Endodermal cell (in vitro differentiated cells): ENCODE measurements at places on chromosomes 1 and 21. TPM values are rescaled to one million over a fixed set of nuclear protein-coding genes. Genes with fewer than 3 reads are reported as not detected.

- no peak overlapping the region for H3K4me3 ChIP-seq
- H3K4me1 ChIP-seq: peaks cover 17% of the 10 kb centered on the region
- H3K36me3 ChIP-seq: peaks cover 5% of the 10 kb centered on the region
- H3K27ac ChIP-seq: no peak overlapping the region
These were observed 12.3 kb downstream of the AHDC1 start for GRCh38 chr1:27591622-27592021.

GRCh38 chr1:192485692-192486436 lies 89.7 kb upstream of the RGS1 start:
- no peak overlapping the region for H3K4me3 ChIP-seq
- no peak for DNase-seq
- H3K4me1 ChIP-seq: no peaks in the 10 kb centered on the region
- no peaks in the 10 kb centered on the region for H3K27me3 ChIP-seq

DNA sequence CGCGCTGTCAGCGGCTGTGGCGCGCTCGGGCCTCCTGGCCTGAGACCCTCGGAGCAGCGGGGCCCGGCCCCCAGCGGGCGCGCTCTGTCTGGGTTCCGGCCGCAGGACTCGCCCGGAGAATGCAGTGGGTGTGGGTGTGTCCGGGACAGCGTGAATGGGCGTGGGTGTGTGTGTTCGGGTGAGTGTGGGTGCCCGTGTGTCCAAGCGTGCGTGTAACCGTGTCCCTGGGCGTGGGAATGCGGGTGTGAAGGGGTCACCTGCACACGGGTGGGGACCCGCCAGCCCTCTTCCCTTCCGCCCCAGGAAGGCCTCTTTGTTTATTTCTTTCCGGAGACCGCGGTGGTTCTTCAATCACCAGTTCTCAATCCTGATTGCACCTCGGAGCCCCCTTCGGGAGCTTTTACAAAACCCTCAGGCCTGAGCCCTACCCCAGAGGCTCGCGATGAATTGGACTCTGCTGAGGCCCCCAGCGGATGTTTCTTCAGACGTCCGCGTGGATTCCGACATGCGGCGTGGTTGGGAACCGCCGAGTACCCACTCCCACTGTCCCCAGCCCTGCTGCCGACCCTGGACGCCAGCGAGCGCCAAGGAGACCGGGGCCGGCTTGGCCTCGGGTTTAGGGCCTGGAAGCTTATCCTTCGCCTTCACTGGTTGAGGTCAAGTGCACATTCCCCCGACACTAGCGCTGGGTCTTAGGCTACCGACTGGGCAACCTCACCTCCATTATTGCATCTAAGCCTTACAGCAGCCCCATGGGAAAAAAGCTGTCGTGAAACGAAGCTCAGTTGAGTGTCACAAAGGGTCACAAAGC lies 19.3 kb downstream of the SERTAD4 start:
- H3K27ac ChIP-seq: peak overlapping the region; percentile 62
- no peaks in the 10 kb centered on the region for H3K36me3 ChIP-seq
- H3K27me3 ChIP-seq: peaks cover 34% of the 10 kb centered on the region
- peak; percentile 83 for DNase-seq

- no peaks in the 10 kb centered on the region for H3K4me1 ChIP-seq
- no peaks in the 10 kb centered on the region for H3K27me3 ChIP-seq
- H3K4me3 ChIP-seq: no peak overlapping the region
- no peaks in the 10 kb centered on the region for H3K36me3 ChIP-seq
- DNase-seq: no peak
- H3K27ac ChIP-seq: no peak overlapping the region
These were observed 69.5 kb downstream of the MAN1C1 start for GRCh38 chr1:25685938-25686665.

DNA sequence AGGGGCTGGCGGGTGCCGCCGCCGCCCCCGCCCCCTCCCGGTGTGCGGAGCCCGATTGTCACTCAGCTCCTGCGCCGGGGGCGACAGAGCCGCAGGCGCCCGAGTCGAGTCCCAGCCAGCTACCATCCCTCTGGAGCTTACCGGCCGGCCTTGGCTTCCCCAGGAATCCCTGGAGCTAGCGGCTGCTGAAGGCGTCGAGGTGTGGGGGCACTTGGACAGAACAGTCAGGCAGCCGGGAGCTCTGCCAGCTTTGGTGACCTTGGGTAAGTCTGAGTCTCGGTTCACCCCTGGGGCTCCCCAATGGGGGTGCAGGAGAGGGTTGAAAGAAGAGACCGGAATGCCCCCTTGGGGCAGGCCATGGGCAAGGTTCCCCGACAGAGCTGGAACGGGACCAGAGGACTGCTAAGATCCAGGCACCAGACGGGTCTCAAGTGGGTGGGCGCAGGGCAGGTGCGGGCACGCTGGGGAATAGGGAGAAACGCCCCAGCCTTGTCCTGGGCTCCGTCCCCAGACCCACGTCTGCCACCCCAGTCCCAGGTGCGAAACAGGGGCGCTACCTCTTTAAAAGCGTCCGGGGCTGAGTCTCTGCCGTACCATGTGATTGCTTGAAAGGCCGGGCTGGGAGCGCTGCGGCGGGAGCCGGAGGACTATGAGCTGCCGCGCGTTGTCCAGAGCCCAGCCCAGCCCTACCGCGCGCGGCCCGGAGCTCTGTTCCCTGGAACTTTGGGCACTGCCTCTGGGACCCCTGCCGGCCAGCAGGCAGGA lies at the start of gene ADORA1:
Gene ADORA1 (plus strand): TSS at position 61 of the 765 bp plus-strand sequence. CDS start 1,116 bp downstream, outside the sequence.
- H3K27me3 ChIP-seq: peaks cover 8% of the 10 kb centered on the region
- no peak within 1 kb of the TSS for H3K27ac ChIP-seq
- peak; percentile 93 for DNase-seq
- peak within 1 kb of the TSS; percentile 86 for H3K4me3 ChIP-seq
- H3K36me3 ChIP-seq: no peaks in the 10 kb centered on the region

ABCG1 gene
- total RNA-seq: 5.4 and 5.8 TPM in 2 replicates

GRCh38 chr1:44254392-44254910 lies 41.2 kb downstream of the DMAP1 start:
- peaks cover 25% of the 10 kb centered on the region for H3K4me1 ChIP-seq
- H3K36me3 ChIP-seq: peaks cover 5% of the 10 kb centered on the region
- no peak for DNase-seq
- H3K27me3 ChIP-seq: no peaks in the 10 kb centered on the region
- no peak overlapping the region for H3K27ac ChIP-seq
- no peak overlapping the region for H3K4me3 ChIP-seq

KRTAP10-10 gene
- not detected in 3 replicates for total RNA-seq

GRCh38 chr1:234696148-234696576 lies 86.2 kb upstream of the IRF2BP2 start:
- H3K4me3 ChIP-seq: no peak overlapping the region
- no peaks in the 10 kb centered on the region for H3K4me1 ChIP-seq
- no peak for DNase-seq
- H3K27me3 ChIP-seq: no peaks in the 10 kb centered on the region
- no peaks in the 10 kb centered on the region for H3K36me3 ChIP-seq
- H3K27ac ChIP-seq: no peak overlapping the region

- H3K4me1 ChIP-seq: peaks cover 5% of the 10 kb centered on the region
- no peaks in the 10 kb centered on the region for H3K27me3 ChIP-seq
- H3K36me3 ChIP-seq: no peaks in the 10 kb centered on the region
- no peak overlapping the region for H3K27ac ChIP-seq
- H3K4me3 ChIP-seq: no peak overlapping the region
- no peak for DNase-seq
These were observed 721.9 kb downstream of the PTPRU start for GRCh38 chr1:29958271-29958670.

DNA sequence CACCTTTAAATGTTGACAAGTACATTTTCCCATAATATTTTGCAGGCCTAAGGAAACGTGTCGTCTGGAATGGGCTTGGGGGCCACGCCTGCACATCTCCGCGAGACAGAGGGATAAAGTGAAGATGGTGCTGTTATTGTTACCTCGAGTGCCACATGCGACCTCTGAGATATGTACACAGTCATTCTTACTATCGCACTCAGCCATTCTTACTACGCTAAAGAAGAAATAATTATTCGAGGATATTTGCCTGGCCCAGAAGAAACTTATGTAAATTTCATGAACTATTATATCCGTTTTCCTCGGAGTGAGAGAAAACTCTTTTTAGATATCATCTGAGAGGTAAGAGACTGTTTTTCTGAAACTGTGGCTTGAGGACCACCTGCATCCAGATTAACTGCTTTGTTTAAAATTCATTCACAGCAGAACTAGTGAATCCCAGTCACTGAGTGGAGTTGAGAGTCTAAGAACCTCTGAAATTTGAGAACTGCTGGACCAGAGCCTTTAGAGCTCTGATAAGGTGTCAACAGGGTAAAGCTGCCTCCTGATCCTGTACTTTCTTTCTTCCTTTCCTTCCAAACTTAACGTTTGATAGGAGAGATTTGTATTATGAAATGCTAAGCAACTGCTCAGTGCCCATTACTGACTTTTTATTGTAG lies 811 bp downstream of the EXO1 start:
- peaks cover 25% of the 10 kb centered on the region for H3K36me3 ChIP-seq
- H3K27ac ChIP-seq: no peak overlapping the region
- peak overlapping the region; percentile 91 for H3K4me3 ChIP-seq
- no peak for DNase-seq

DNA sequence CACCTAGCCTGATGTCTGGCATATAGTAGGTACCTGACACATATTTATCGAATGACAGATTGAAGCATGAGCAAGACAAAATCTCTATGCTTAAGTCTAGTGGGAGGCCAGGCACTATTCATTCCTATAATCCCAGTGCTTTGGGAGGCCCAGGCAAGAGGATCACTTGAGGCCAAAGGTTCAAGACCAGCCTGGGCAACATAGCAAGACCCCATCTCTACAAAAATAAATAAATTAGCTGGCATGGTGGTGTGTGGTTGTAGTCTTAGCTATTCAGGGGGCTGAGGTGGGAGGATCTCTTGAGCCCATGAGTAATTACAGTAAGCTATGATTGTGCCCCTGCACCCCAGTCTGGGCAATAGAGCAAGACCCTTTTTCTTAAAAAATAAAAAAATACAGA lies 23.2 kb upstream of the TUT4 start:
- H3K27me3 ChIP-seq: no peaks in the 10 kb centered on the region
- DNase-seq: no peak
- H3K27ac ChIP-seq: no peak overlapping the region
- peaks cover 3% of the 10 kb centered on the region for H3K4me1 ChIP-seq
- H3K4me3 ChIP-seq: no peak overlapping the region
- no peaks in the 10 kb centered on the region for H3K36me3 ChIP-seq

DNA sequence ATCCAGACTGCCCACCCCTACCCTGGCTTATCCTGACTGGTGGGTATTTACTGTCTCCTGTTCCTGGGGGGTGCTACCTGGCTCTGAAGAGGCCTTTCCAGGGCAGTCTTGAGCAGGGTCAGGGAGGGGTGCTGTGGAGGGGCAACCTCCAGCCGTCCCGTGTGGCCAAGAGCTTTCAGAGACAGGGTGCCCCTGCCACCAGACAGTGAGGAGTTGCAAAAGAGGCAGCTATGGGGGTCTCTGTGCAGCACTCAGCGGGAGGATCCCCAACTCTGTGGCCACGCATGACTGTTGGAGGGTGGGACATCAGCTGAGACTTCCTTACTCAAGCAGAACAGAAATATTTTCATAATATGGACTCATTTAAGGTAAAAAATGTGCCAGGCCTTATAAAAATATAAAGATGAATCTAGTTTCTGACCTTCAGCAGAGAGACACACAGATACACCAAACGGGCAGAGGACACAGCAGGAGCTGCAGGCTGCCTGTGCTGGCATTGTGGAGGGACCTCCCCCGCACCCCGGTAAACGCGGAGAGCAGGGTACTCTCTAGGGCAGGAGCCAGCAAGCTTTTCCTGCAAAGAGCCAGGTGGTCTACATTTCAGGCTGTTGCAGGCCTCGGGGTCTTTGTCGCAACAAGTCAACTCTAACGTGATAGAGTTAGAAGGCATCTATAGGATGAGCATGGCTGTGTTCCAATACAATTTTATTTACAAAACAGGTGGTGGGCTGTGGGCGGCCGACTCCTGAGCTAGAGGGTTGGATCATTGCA lies 252.6 kb downstream of the RHOU start:
- H3K27me3 ChIP-seq: no peaks in the 10 kb centered on the region
- no peaks in the 10 kb centered on the region for H3K36me3 ChIP-seq
- H3K27ac ChIP-seq: peak overlapping the region; percentile 63
- H3K4me1 ChIP-seq: no peaks in the 10 kb centered on the region

DNA sequence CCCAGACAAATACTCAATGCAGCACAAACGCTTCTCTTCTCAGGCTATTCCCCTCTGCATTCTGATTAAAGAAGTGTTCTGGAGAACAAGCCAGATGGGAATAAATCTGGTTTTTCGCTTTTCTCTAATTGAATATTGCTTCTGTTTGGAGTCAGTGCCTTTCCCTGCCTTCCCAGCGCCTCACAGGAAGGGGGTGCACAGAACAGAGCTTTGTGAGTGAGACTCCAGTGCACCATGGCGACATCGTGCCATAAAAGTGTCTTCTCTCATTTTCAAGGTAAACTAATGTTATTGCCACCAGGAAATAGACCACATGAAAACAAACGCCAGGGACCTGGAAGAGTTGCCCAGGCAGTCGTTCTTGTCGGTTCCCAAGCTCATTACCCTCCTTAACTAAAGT lies 43.6 kb upstream of the SLC45A1 start:
- H3K4me3 ChIP-seq: no peak overlapping the region
- no peaks in the 10 kb centered on the region for H3K36me3 ChIP-seq
- no peak for DNase-seq
- H3K4me1 ChIP-seq: no peaks in the 10 kb centered on the region

- no peak for DNase-seq
- H3K36me3 ChIP-seq: no peaks in the 10 kb centered on the region
- no peaks in the 10 kb centered on the region for H3K27me3 ChIP-seq
- H3K4me3 ChIP-seq: no peak overlapping the region
- no peaks in the 10 kb centered on the region for H3K4me1 ChIP-seq
- no peak overlapping the region for H3K27ac ChIP-seq
These were observed 517.2 kb upstream of the NR5A2 start for GRCh38 chr1:199510314-199510713.

PTPRU gene
- total RNA-seq: 73.0 to 83.6 TPM (median 73.1 TPM) in 3 replicates

FNDC5 gene
- total RNA-seq: 6.4 to 8.8 TPM (median 7.2 TPM) in 3 replicates

GRCh38 chr1:179786815-179787685 lies 44.0 kb downstream of the FAM163A start:
- no peaks in the 10 kb centered on the region for H3K36me3 ChIP-seq
- no peaks in the 10 kb centered on the region for H3K27me3 ChIP-seq
- H3K27ac ChIP-seq: no peak overlapping the region
- H3K4me3 ChIP-seq: no peak overlapping the region

- H3K4me1 ChIP-seq: peaks cover 4% of the 10 kb centered on the region
- no peak overlapping the region for H3K27ac ChIP-seq
- no peaks in the 10 kb centered on the region for H3K36me3 ChIP-seq
These were observed 2.9 kb downstream of the ASAP3 start for GRCh38 chr1:23481026-23481597.

RBP7 gene
- total RNA-seq: 2.6 and 3.6 TPM in 2 replicates

SYT14 gene
- total RNA-seq: 5.4 and 7.1 TPM in 2 replicates

- H3K36me3 ChIP-seq: peaks cover 18% of the 10 kb centered on the region
- no peaks in the 10 kb centered on the region for H3K27me3 ChIP-seq
- H3K4me1 ChIP-seq: peaks cover 3% of the 10 kb centered on the region
- H3K27ac ChIP-seq: no peak overlapping the region
- peak; percentile 92 for DNase-seq
- no peak overlapping the region for H3K4me3 ChIP-seq
These were observed 35.8 kb downstream of the SLC2A1 start for GRCh38 chr1:42922687-42923366.

DNA sequence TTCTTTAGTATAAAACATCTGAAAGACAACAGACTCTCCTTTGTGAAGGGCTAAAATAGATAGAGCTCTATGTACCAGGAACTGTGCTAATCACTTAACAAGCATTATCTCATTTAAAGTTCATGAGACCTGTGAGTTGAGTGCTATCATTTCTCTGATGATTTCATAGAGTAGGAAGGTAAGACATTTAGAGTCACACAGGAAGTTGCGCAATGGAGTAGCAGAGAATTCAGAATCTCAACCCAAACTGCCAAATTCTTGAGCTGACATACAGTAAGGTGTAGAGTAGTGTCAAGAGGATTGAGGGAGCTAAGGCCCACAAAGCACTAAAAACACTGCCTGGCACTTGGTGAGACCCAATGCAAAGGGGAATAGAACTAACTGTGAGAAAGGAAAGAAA lies 384.3 kb downstream of the NTNG1 start:
- H3K4me1 ChIP-seq: peaks cover 9% of the 10 kb centered on the region
- no peak for DNase-seq
- H3K27ac ChIP-seq: no peak overlapping the region
